ENCODE measurements at places on chromosomes 5 and 9. TPM values are rescaled to one million over a fixed set of nuclear protein-coding genes. Genes with fewer than 3 reads are reported as not detected.

- DNase-seq = no peak
Observed at GRCh38 chr5:10279328-10279727, 28.4 kb downstream of the CMBL start.

DNA sequence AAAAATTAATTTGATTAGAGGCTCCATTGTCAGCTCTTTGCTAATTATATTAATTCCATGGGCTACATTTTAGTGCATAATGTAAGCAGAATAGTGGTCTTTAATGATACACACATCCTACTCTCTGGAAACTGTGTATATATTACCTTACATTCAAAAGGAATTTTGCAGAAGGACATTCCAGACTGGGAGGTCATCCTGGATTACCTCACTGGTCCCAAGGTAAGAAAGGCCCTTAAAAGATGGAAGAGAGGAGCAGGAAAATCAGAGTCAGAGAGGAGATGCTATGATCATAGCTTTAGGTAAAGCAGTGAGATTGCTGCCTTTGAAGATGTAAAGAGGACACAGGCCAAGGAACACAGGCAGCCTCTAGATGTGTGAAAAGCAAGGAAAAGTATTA is 1180.8 kb downstream of the CDH12 start:
- DNase-seq = no peak

DNA sequence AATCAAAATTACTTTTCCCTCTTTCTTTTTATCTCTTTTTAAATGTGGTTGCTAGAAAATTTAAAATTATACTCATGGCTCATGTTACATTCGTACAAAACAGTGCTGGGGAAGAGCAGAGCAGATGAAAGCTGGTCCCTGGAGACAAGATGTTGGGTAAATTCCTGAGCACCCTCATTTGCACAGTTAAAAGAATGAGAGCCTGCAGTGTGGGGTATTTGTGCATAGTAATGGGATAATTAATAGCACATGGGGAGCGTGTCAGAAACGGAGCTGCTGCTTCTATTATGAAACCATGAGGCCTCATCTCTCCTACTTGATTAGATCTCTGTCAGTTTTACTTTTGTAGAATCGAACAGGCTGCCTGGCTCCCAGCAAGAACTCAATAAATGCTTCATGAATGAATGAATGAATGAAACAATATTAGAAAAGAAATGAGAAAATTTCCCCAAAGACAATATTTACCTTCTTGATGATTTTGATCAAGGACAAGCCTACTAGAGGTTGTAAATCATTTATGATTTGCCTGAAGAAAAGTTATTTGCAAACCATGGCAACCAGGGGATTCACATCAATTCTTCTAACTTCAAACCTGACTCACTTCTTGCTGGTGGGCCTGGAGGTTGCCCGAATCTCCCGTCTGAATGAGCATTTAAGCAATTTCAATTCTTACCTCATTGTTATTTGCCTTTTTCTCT is 177.2 kb upstream of the TUT7 start:
- no peak for DNase-seq

DNA sequence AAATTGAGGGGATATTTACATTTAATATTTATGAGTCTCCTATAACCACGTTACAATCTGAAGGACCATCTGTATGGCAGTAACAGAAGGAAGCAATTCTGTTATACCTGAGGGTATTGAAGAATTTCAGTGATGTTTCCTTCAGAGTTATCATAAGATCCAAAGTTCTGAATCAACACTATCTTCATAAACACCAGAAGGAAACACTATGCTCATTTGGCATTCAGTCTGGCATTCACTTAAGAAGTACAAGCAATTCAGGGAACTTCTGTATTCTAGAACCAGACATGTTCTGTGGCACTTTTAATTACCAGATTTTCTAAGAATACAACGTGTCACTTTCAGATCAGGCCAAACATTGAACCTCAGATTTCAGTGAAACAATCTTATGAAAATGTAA is 9.6 kb downstream of the DAB2 start:
- no peak for DNase-seq

- no peak for DNase-seq
Observed at GRCh38 chr5:132747616-132748440, 602 bp downstream of the CCNI2 start.

GRCh38 chr5:34028349-34028748 is 14.7 kb downstream of the C1QTNF3 start:
- DNase-seq = no peak

- no peak for DNase-seq
Observed at GRCh38 chr5:113263545-113263944, 171.2 kb downstream of the TSSK1B start.

GRCh38 chr5:173594061-173594460 is 22.4 kb downstream of the BOD1 start:
- no peak for DNase-seq

DNA sequence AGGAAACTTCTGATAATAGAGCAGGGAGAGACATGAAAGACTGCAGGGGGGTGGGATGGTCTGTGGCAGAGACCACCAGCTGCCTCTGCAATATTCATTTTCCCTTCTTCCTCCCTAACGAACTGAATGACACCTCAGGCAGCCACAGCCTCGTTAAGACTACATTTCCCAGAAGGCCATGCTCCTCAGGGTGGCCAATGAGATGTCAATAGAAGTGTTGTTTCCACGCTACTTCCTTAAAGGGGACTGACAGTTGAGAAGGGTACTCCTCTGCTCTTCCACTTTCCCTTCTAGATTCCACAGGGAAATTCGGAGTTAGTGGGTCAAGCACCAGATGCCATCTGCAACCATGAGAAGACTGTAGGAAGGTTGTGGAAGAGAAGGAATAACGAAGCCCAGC is 52.0 kb upstream of the DAPK1 start:
- no peak for DNase-seq

GRCh38 chr5:147633173-147633572 is 123.3 kb upstream of the DPYSL3 start:
- no peak for DNase-seq

- DNase-seq = no peak
Observed at GRCh38 chr5:52830650-52831049, 42.9 kb downstream of the ITGA1 start.

- DNase-seq = no peak
Observed at GRCh38 chr9:84659313-84659712, 10.2 kb upstream of the NTRK2 start.

DNA sequence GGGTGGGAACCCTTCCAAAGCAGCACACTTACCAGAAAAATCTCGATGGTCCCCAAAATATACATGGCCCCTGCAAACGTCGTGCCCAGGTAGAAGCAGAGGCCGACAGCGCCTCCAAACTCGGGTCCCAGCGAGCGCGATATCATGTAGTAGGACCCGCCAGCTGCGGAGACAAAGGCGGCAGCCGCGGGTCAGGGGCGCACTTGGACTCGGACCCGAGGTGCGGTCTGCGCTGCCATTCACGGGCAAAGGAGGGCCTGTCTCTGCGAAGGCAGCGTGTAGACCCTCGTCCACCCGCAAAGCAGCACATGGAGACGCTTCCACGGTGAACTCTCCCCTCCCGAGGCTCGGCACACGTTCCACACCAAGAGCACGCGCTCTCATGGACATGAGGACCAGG is 25.0 kb downstream of the SLC12A7 start:
- DNase-seq = no peak

- DNase-seq = no peak
Observed at GRCh38 chr9:12963537-12963936, 188.7 kb downstream of the LURAP1L start.

- DNase-seq = no peak
Observed at GRCh38 chr5:136981936-136982335, 517.2 kb downstream of the SPOCK1 start.

DNA sequence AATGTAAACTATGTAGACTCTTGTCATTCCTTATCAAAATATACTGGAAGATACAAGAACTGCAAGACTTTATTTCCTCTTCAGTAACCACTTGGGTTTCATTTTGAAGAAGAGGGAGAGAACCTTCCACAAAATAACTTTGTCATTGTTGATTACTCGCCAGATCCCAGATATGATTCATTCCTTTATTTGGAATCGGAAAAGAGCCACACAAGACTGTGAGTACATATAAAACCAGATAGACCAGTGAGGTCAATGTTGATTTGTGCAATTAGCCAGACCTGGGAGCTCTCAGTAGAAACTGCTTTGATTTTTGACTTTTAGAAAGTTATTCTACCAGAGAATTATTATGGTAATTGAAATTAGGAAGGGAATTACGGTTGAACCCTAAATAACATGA is 146.1 kb downstream of the TMEM167A start:
- DNase-seq = no peak

GRCh38 chr9:81058782-81059181 is 630.6 kb downstream of the TLE1 start:
- DNase-seq = no peak

DNA sequence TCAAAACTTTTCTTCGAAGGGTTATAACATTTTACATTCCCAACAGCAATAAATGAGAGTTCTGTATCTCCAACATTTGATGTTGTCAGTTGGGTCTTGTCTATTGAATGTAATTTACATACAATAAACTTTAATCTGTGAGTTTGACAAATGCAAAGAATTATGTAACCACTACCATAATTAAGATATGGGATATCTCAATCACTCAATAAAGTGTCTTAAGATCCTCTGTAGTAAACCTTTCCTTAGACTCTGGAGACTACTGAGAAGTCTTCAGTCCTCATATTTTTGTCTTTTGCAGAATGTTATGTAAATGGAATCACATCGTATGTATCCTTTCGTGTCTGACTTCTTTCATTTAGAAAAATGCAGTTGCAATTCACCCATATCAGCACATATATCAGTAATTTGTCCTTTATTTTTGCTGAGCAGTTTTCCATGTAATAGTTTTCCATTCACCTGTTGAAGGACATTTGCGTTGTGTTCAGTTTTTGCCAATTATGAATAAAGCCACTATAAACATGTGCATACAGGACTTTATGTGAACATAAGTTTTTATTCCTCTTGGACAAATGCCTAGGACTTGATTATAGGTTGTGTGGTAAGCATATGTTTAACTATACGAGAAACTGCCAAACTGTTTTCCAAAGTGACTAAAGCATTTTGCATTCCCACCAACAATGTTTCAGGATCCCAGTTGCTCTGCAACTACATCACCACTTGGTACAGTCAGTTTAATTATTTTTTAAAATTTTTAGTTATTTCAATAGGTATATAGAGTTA is 784.6 kb upstream of the ZNF608 start:
- DNase-seq = no peak

The SPATA9 gene
- total RNA-seq = not detected

The DBH gene
- total RNA-seq = not detected

The CCL28 gene
- 0.12 TPM for total RNA-seq

The PELO gene
- 23.9 TPM for total RNA-seq

The WDR38 gene
- not detected for total RNA-seq

The LMX1B gene
- total RNA-seq = 1.6 TPM

The ELAVL2 gene
- total RNA-seq = not detected

The ANKRD18B gene
- total RNA-seq = not detected

The BAAT gene
- total RNA-seq = 0.13 TPM
